H4 (cell line): ENCODE measurements at places on chromosomes 16 and 17. TPM values are rescaled to one million over a fixed set of nuclear protein-coding genes. Genes with fewer than 3 reads are reported as not detected.

DNA sequence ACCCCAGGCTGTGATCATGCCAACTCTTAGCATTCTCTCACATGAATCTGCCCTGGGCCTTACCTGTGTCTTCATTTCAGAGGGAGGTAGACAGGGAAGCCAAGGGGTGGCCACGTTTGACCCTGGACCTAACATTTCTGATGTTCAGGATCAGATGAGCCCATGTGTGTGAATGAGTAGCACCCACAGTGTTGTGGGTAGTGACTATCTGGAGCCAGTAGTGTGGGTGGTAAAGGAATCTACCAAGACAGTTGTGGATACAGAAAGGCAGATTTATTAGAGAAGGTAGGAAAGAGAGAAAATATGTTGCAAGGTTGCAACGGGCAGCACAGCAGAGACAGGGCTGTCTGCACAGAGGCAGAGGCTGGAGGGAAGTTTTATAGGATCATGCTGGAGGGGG, 60.5 kb downstream of the TK2 start:
- no peak for DNase-seq

The WFIKKN1 gene
- not detected in 2 replicates for total RNA-seq

- DNase-seq: no peak
Measured at GRCh38 chr17:32292094-32292493, 26.5 kb downstream of the RHBDL3 start.

DNA sequence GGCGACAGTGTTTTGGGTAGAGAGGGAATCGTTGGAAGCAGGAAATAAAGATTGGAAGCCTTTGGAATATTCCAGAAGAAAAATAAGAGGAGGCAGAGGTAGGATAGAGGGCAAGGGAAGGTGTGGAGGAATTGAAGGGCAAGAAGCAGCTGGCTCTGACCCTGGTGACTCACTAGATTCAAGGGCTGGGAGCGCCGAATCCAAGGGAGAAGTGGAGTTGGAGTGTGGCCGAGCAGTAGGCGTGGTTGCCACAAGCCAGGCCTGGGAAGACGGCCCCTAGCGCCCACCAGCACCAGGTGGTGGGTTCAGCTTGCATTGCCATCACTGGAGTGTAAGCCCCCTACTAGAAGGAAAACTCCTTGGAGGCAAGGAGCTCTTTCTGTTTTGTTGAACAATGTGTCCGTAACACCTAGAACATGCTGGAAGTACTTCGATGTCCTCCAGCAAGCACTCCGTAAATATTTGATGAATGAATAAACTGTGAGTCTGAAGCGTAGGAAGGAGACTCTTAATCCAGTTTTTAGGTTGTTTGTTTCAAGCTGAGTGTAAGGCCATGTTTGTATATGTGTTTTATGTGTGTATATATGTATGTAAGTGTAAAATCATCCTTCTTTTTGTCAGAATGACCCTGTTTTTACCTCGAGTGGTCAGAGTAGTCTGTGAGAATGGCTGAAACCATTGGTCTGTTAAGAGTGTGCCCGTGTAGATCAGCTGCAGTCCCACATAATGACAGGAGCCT, 139.5 kb downstream of the CMIP start:
- no peak for DNase-seq

The POLG2 gene
- total RNA-seq: 11.8 and 40.1 TPM in 2 replicates

The GAST gene
- total RNA-seq: not detected in 2 replicates

GRCh38 chr17:42980274-42980765, at the start of gene RUNDC1:
Gene RUNDC1 (plus strand): TSS chr17:42980565. CDS start chr17:42980577, 12 bp downstream.
- peak; percentile 82 for DNase-seq

The KRT33B gene
- total RNA-seq: not detected in 2 replicates

The ZFP3 gene
- 0.04 and 0.14 TPM in 2 replicates for total RNA-seq

The FBXO39 gene
- 0.06 TPM in 1 of 2 replicates, not detected in the other for total RNA-seq

The PRSS8 gene
- total RNA-seq: 0.04 TPM in 1 of 2 replicates, not detected in the other

The SSTR5 gene
- total RNA-seq: not detected in 2 replicates

The EXOC3L1 gene
- total RNA-seq: not detected in 2 replicates

The ECI1 gene
- total RNA-seq: 37.6 and 48.8 TPM in 2 replicates

- DNase-seq: no peak
Measured at GRCh38 chr17:15454346-15454745, 13.1 kb downstream of the CDRT4 start.

GRCh38 chr16:86320237-86320595, 190.1 kb upstream of the FOXF1 start:
- no peak for DNase-seq

DNA sequence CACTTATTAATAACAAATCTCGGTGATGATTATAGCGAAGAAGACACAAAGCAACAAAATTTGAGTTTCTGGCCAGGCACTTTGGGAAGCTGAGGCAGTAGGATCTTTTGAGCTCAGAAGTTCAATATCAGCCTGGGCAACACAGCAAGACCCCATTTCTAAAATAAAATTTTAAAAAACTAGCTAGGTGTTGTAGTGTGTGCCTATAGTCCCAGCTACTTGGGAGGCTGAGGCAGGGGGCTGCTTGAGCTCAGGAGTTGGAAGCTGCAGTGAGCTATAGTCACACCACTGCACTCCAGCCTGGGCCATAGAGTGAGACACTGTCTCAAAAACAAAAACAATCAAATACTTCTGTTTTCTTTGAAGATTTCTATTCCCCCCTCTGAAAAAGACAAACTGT, 104.9 kb downstream of the SYCE1L start:
- DNase-seq: no peak

- DNase-seq: no peak
Measured at GRCh38 chr17:73974536-73974935, 228.9 kb upstream of the RPL38 start.

The KLHL10 gene
- total RNA-seq: not detected in 2 replicates

The CACNG5 gene
- total RNA-seq: not detected in 2 replicates

DNA sequence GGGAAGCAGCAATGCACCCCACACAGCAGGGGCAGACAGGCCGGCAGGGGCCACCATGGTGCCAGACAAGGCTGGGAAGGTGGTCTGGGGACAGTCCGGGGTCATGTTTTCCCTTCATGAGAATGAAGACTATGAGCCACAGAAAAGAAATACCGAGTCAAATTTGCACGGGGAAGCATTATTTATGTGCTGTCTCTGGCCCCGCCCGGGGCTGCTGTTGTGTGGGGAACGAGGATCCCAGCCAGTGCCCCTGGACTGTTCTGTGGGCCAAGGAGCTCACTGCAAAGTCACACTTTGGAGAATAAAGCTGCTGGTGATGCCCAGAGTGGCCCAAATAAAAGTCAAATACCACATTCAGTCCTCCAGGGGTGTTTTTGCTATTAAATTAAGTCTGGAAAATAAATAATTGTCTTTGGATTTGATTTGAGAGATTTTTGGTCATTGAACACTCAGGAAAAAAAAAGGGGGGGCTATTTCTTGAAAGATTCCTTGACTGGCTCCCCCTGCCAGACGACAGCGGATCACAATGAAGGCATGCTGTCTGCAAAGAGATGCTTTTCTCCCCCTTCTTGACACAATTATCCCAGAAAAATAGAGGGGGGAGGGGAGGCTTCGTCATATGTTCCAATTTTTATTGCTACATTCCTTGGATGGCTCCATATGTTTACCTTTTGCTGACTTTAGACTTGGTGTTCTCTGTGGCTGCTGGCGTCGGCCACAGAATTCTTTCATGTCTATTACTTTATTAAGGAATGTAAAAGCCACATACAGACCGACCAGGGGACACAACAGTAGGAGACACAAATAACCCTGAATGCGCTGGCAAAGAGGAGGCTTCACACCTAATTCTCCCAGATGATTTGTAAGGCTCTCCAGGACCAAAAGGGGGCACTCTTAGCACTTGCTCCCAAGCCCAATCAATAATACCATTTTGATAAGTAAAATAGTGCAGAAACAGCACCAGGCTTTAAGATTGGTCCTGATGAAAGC, 27.1 kb upstream of the ANKFN1 start:
- peak; percentile 75 for DNase-seq

- peak; percentile 62 for DNase-seq
Measured at GRCh38 chr16:17831330-17831729, 360.6 kb upstream of the XYLT1 start.

The SCIMP gene
- not detected in 2 replicates for total RNA-seq
